ENCODE measurements at places on chromosomes 3 and 15.

DNA sequence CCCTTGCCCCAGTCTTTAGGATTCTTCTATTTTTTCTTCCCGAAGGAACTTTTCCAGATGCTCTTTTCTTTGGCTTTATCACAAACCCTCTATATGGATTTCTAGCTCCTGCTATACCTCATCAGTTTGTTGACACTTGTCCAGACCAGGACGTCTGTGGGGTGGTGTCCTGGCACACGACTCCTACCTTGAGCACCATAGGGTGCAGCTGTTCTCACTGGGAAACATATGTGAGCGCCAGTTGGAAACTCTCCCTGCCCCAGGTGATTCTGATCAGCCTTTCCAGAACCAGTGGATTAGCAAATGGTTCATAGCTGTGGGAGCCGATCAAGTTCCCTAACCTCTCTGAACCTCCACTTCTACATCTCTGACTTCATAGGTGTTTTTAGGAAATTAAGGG is 40.6 kb upstream of the USP3 start:
- no peak for DNase-seq

GRCh38 chr15:49428409-49429095 is 5.5 kb downstream of the FGF7 start:
- DNase-seq: no peak

- DNase-seq: no peak
Measured at GRCh38 chr3:107206141-107206540, 171.1 kb upstream of the CCDC54 start.

GRCh38 chr3:77456906-77457305 is 417.0 kb downstream of the ROBO2 start:
- no peak for DNase-seq

GRCh38 chr15:99993262-99993661 is 260.0 kb upstream of the LYSMD4 start:
- no peak for DNase-seq

DNA sequence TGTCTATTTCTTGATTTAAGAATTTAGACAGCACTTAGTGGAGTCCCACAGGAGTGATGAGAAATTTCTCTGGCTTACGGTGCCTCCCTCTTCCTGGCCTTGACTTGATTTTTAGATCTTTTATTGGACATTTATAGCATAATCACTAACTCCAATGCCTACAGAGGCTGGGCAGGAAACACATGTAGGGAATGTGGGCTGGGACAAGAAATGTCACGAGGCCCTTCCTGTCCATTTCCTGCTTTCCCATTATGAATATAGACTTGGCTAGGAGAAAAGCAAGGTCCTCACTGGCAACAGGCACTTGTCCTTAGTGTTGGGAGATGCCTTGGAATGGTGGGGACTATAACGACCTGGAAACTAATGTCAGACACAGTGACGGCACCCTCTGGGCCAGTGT is 100.3 kb downstream of the MYLK start:
- DNase-seq: no peak

DNA sequence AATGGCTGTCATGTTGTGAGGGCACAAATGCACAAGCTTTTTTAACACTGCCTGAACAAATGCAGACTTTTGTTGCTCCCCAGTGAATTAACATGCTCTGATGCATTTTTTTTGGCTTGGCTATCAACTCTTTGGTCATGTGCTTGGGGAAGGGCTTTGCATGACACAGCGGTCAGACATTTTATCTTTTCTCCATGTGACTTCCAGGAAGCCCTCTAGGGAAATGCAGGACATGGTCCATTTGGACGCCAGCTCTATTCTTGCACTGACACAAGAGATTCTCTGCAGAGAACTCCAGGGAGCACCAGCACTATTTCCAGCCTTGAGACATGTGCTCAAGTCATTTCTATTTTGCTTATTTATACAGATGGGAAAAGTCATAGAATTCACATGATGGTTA is 46.2 kb downstream of the NEK11 start:
- DNase-seq: no peak

GRCh38 chr3:49646236-49646635 is 27.9 kb upstream of the APEH start:
- no peak for DNase-seq

DNA sequence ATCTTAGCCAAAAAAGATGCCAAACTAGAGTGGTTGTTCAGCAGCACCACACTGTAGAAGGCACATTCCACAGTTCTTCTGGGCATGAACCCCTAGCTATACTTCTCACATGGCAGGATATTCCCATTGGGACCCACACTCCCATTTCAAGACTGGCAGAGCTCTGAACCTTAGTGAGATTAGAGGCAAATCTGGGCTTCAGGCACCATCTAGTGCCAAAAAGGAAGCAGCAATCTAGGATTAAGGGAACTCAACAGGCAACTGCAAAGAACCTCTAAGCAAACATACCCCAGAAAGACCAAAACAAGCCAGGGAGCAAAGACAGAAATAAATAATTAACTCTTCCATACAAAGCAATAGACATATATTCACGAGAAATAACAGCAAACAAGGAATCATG is 66.2 kb downstream of the TAFA4 start:
- DNase-seq: no peak

- peak; percentile 50 for DNase-seq
Measured at GRCh38 chr3:129577925-129578786, 28.3 kb downstream of the PLXND1 start.

DNA sequence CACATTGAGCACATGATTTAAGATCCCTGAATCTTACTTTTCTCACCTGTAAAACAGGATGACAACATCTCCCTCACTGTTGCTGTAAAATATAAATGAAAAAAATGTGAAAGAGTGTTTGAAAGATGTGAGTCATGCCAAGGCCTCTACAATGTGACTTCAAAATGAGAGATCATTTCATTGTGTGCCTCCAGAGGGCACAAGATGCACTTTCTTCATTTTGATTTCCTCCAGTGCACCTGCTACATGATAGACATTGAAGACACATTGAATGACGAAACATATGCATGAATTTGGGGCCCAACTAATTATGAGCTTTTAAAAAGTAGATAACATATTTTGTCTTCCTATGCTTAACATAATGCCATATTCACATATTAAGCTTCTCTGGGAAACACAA is 170.3 kb downstream of the MOBP start:
- DNase-seq: no peak

- DNase-seq: no peak
Measured at GRCh38 chr15:58830556-58830955, 59.5 kb downstream of the MINDY2 start.

GRCh38 chr3:69420781-69421520 is 35.1 kb upstream of the FRMD4B start:
- DNase-seq: no peak

DNA sequence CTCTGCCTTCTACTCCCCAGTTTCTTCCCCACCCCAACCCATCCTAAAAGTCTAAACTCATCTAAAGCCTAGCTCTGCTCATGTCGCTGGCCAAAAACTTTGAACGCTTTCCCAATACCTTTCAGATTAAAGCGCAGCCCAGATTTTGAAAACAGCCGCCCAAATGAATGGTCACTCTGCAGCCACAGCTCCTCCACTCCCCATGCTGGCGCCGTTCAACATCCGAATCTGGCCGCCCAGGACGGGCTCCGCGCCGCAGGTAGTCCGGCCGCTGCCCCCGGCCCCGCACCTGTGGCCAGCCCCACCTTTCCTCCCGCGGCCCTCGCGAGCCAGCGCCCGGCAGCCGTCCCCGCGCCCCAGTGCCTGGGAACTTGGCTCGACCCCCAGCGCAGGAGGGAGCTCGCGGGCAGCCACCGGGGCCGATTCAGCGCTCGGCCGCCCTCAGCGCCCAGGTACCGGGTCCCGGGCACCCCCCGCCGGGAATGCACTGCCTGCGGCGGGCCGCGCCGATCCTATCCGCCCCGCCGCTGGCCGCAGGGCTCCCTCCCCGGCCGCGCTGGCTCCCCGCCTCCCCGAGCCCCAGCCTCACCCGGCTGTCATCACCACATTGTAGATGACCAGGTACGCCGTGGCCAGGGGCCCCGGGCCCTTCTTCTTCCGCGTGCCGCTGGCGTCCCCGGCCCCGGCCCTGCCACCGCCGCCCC is 417 bp downstream of the HACD2 start:
- no peak for DNase-seq

GRCh38 chr3:11145888-11146287 is 8.4 kb upstream of the HRH1 start:
- DNase-seq: no peak

DNA sequence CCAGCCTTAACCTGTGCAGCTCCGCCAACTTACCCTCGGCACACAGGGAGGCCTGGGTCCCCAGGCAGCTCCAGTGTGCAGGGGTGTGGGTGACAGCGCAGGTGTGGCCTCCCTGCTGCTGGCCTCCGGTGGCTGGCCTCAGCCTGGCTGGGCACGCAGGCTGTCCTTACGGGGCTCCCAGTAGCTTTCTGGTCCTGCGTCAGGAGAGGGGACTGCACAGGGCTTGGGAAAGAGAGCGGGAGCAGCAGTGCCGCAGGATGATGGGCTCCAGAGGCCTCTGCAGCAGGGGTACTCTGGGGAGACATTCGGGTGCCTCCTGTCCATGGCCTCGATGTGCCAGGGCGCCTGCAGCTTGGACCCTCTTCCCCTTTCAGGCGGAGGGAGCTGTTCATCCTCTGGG is 9.4 kb downstream of the APBA2 start:
- no peak for DNase-seq

- DNase-seq: no peak
Measured at GRCh38 chr15:61091289-61091616, 137.8 kb downstream of the RORA start.

GRCh38 chr3:16374047-16374934 is 109.3 kb downstream of the OXNAD1 start:
- peak; percentile 78 for DNase-seq

GRCh38 chr3:27072810-27073651 is 296.2 kb downstream of the NEK10 start:
- DNase-seq: no peak

DNA sequence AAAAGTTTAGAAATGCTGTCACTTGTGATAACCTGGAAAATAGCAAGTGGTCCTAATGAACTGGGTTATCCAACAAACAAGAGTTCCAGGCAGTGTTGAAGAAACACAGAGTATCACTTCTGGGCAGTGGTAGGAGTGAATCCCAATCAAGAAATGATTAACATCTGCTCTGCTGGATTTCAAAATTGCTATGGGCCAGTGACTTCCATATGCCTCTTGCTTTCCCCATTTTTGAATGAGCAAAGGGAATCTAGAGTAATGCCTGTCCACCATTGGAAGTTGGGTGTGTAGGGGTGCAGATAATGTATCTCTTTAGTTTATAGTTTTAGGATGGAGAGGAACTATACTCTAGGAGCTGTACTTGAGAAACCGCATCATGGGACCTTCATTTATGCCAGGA is 236.5 kb downstream of the RPLP1 start:
- DNase-seq: no peak

GRCh38 chr15:64455961-64456371 is 4.4 kb upstream of the ZNF609 start:
- no peak for DNase-seq

DNA sequence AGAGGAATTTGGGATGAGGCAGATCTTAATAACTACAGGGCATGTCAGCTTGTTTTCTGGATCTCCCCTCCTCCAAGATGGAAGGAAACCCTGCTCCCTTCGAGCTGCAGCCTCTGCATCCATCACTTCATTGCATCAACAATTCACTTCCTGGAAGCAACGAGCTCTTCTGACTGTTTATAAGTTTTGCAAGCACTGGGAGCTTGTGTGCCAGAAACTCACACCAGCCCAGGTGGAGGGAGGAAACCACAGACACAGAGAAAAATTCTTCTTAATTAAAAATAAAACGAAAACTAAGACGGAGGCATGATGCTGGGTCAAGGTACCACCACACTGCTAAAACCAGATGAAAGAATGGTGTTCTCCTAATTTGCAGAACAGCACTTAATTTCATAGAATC is 10.6 kb downstream of the LRIG1 start:
- DNase-seq: no peak

- no peak for DNase-seq
Measured at GRCh38 chr15:40325700-40326099, 2.2 kb downstream of the INAFM2 start.

GRCh38 chr3:63706321-63707085 is 54.0 kb downstream of the SNTN start:
- DNase-seq: no peak

GRCh38 chr3:48142316-48142870 is 45.8 kb downstream of the CDC25A start:
- DNase-seq: no peak

GRCh38 chr3:193407112-193407511 is 28.6 kb upstream of the ATP13A5 start:
- DNase-seq: no peak

DNA sequence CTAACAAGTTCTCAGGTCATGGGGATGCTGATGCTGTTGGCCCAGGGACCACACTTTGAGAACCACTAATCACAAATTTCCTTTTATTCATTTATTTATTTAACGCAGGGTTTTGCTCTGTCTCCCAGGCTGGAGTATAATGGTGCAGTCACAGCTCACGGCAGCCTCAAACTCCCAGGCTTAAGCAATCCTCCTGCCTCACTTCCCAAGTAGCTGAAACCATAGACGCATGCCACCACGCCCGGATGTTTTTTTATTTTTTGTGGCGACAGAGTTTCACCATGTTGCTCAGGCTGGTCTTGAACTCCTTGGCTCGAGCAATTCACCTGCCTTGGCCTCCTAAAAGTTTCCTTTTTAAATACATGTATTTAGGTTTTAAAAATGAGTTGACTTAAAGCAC is 20.7 kb upstream of the ISLR2 start:
- no peak for DNase-seq

- peak; percentile 50 for DNase-seq
Measured at GRCh38 chr3:23952646-23953045, 7.6 kb downstream of the NR1D2 start.

- no peak for DNase-seq
Measured at GRCh38 chr3:183987000-183987600, 30.6 kb downstream of the ABCC5 start.

- no peak for DNase-seq
Measured at GRCh38 chr3:100615684-100616083, 6.3 kb downstream of the ADGRG7 start.

DNA sequence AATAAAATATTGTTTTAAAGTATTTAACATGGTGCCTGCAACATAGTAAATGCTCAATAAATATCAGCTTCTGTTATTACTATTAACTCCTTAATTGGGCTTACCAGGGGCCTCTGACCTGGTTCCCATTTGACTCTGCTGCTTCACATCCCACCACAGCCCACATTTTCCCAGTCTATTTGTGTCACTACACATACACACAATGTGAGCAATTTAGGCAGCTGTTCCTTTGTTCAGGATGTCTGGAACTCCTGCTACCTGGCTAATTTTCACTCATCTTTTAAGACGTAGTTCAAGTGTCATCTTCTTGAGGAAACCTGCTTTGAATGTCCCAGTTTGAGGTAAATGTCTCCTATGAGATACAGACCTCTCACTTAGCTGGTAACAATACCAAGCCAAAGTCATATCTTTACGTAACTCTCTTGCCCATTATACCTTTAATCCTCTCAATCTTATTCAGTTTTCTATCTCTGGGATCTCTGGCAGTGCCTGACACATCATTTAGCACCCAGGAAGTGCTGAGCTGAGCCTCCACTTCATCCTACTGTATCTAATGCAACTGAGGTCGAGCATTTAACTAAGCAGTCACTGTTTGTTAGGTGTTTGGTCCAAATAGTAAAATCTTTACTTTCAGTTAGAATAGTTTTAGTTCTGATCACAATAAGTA is 4.4 kb downstream of the TGFBR2 start:
- no peak for DNase-seq

Data from GM06990 (cell line).